Esophagus muscularis mucosa (tissue), 4 donors: ENCODE measurements at places on chromosomes 7 and 10. TPM values are rescaled to one million over a fixed set of nuclear protein-coding genes. Genes with fewer than 3 reads are reported as not detected.

- no peak overlapping the region for H3K27ac ChIP-seq
- H3K27me3 ChIP-seq, result no peaks in the 10 kb centered on the region
- DNase-seq, result no peak
- no peak overlapping the region for H3K4me3 ChIP-seq
- peaks cover 40% of the 10 kb centered on the region for H3K4me1 ChIP-seq
- H3K36me3 ChIP-seq, result peaks cover 68% of the 10 kb centered on the region
These were observed 9.6 kb downstream of the MAFK start for GRCh38 chr7:1539882-1540775.

GRCh38 chr10:49296836-49297235 is 2.1 kb upstream of the C10orf71 start:
- no peaks in the 10 kb centered on the region for H3K36me3 ChIP-seq
- no peak overlapping the region for H3K27ac ChIP-seq
- no peaks in the 10 kb centered on the region for H3K27me3 ChIP-seq

DNA sequence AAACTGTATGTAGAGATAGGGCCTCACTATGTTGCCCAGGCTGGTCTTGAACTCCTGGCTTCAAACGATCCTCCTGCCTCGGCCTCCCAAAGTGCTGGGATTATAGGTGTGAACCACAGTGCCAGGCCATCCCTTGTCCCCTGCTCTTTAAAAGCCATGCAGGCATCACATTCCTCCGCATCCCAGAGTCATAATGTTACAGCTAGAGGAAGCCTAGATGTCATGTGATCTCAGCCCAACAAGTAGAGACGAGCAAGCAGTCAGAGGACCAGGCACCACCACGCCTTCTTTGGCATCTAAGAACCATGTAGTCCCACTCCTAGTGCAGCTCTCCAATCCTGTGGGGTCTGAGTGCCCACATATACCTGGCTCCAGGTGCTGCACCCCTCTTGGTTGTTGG is 13.1 kb downstream of the PODXL start:
- H3K27ac ChIP-seq, result peak overlapping the region; percentile 51
- no peaks in the 10 kb centered on the region for H3K27me3 ChIP-seq
- H3K4me1 ChIP-seq, result peaks cover 41% of the 10 kb centered on the region
- no peak for DNase-seq

DNA sequence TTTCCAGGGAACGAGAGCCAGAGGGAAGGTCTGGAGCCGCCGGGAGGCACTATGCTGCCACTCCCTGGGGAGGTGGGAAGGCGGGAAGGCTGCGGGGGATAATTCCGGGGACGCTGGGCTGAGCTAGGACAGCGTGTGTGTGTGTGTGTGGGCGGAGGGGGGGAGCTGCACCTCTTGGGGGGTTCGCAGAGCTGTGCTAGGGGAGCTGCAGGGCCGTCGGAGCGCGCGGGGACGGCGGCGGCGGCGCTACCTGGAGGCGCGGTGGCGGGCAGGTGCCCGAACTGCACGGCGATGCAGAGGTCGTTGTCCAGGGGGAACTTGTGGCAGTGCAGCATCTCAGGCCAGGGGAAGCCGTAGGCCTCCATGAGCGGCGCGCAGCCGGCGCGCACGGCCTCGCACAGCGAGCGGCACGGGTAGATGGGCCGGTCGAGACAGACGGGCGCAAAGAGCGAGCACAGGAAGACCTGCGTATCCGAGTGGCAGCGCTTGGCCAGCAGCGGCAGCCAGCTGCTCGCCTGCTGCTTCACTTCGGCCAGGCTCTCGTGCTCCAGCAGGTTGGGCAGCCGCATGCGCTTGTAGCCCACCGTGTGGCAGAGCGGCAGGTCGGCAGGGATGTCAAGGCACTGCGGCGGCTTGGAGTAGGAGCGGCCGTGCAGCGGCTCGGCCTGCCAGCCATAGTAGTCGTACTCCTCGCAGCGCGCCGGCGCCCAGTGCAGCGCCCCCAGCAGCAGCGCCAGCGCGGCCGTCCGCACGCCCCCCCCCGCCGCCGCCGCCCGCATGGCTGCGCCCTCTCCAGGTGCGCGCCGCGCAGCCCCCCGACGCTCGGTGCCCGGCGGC is 526 bp downstream of the SFRP5 start:
- H3K36me3 ChIP-seq, result no peaks in the 10 kb centered on the region
- H3K27me3 ChIP-seq, result peaks cover 12% of the 10 kb centered on the region
- peaks cover 15% of the 10 kb centered on the region for H3K4me1 ChIP-seq
- DNase-seq, result no peak

GRCh38 chr10:57008189-57008588 is 647.1 kb upstream of the ZWINT start:
- H3K4me3 ChIP-seq, result no peak overlapping the region
- DNase-seq, result no peak
- no peaks in the 10 kb centered on the region for H3K36me3 ChIP-seq

DNA sequence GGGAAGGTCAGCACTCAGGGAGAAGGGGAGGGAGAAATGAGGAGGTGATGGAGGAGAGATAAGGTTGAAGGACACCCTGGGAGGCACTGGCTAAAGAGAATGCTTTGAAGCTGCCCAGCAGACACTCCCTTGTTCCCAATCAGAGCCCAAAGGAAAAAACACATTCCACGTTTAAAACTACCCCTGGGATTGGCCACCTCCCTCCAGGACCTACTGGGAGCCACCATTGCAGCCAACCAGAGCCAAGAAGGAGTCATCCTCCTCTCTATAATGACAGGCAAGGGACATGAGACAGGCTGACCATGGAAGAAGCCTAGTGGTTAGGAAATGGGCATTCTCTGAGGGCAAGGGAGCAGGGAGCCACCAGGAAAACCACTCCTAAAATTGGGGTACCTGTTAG is 43.8 kb downstream of the MYO1G start:
- no peaks in the 10 kb centered on the region for H3K36me3 ChIP-seq
- H3K27me3 ChIP-seq, result peaks cover 29% of the 10 kb centered on the region
- H3K4me3 ChIP-seq, result no peak overlapping the region
- H3K27ac ChIP-seq, result no peak overlapping the region

DNA sequence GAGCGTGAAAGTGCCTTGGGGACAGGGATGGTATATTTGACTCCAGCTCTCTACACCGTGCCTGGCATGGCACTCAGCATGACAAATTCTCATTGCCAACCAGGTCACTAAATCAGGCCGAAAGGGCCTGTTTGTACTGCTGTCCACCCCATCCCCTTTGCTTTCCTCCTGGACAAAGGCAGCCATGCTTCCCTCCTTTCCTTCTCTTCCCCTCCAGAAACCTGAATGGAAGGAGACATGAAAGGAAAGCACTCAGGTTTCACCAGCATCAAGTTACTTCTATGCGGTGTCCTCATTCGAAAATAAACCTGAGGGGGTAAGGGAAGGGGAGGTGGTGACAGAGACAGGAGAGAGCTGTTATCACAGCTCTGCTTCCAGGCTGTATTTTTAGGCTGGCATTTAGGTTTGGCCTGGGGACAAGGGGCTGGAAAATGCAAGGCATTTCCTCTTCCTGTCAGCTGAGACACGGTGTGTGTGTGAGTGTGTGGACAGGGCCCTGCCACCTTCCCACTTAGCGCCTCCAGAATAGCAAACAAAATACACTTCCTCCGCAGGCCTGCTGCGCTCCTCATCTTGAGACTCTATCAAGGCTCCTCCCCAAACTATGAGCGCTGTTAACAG is 79.9 kb upstream of the COL13A1 start:
- H3K27ac ChIP-seq, result no peak overlapping the region
- no peaks in the 10 kb centered on the region for H3K4me1 ChIP-seq
- H3K27me3 ChIP-seq, result no peaks in the 10 kb centered on the region
- no peak overlapping the region for H3K4me3 ChIP-seq

Gene FEZF1
- total RNA-seq, result not detected

DNA sequence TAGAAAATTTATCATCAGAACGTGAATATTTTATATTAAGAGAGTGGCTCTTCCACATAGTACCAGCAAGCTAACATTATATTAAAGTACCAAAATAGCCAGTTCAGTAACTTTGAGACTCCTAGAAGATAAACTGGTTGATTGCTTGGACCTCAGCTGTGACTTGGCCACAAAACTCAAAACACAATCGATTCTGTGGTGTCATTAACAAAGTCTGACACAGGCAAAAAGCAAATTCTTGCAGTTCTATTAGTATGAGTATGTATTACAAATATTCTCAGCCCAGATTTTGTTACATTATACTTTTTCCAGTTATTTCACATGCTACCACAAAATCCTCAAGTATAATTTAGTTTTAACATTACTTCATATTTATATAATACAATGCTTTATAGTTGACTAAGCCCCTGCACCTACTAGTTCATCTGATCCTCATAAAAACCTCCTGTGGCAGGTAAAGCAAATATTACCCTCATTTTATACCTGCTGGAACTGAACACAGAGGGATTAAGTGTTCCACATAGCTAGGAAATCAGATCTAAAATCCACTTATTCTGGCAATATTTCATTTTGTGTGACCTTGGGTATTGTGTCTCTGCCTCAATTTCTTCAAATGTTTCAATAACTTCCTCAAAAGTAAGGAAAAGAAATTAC is 279.9 kb upstream of the MKLN1 start:
- H3K4me3 ChIP-seq, result no peak overlapping the region
- H3K27me3 ChIP-seq, result no peaks in the 10 kb centered on the region
- H3K36me3 ChIP-seq, result peaks cover 32% of the 10 kb centered on the region
- no peak for DNase-seq

Gene PLPP4
- 2.1 TPM for total RNA-seq

- peak; percentile 47 for DNase-seq
- no peak overlapping the region for H3K4me3 ChIP-seq
- H3K4me1 ChIP-seq, result no peaks in the 10 kb centered on the region
These were observed 165.9 kb upstream of the PODXL start for GRCh38 chr7:131722371-131722770.

- H3K27ac ChIP-seq, result no peak overlapping the region
- H3K4me3 ChIP-seq, result no peak overlapping the region
- no peaks in the 10 kb centered on the region for H3K27me3 ChIP-seq
- DNase-seq, result no peak
- no peaks in the 10 kb centered on the region for H3K36me3 ChIP-seq
These were observed 970.0 kb upstream of the POT1 start for GRCh38 chr7:125899577-125899976.

DNA sequence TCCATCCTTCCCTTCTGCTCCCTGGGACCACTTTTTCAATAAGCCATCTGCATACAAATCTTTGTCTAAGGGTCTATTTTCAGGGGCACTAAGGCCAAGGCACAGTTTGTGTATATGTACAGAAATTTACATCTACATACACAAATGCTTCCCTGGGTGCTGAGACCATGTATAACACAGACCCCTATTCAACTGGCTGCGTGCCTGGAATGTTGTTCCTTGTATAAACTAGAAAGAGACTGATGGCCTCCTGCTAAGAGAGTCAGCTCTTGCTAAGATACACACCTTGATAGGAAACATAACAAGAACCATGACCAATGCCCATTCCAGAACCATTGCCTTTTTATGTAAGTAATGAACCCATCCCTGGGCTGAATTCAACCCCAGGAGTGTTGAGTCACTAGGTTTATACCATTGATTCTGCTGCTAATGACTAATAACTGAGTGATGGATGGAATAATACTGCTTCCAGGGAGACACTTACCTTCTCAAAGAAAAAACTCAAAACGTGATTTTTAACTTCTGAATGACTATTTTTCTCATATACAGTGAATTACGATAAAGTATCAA is 290.7 kb downstream of the FGFR2 start:
- DNase-seq, result peak; percentile 45
- H3K27ac ChIP-seq, result no peak overlapping the region
- no peaks in the 10 kb centered on the region for H3K36me3 ChIP-seq
- no peaks in the 10 kb centered on the region for H3K27me3 ChIP-seq

GRCh38 chr10:71573562-71574518 is 145.7 kb downstream of the C10orf105 start:
- no peak overlapping the region for H3K4me3 ChIP-seq
- no peaks in the 10 kb centered on the region for H3K27me3 ChIP-seq
- H3K36me3 ChIP-seq, result no peaks in the 10 kb centered on the region
- H3K27ac ChIP-seq, result no peak overlapping the region
- no peak for DNase-seq

Gene TYW1B
- 4.3 TPM for total RNA-seq

GRCh38 chr7:140596519-140597427 is 43.8 kb downstream of the DENND2A start:
- peaks cover 9% of the 10 kb centered on the region for H3K36me3 ChIP-seq
- peak overlapping the region; percentile 62 for H3K27ac ChIP-seq
- no peaks in the 10 kb centered on the region for H3K27me3 ChIP-seq
- DNase-seq, result no peak
- H3K4me3 ChIP-seq, result no peak overlapping the region

DNA sequence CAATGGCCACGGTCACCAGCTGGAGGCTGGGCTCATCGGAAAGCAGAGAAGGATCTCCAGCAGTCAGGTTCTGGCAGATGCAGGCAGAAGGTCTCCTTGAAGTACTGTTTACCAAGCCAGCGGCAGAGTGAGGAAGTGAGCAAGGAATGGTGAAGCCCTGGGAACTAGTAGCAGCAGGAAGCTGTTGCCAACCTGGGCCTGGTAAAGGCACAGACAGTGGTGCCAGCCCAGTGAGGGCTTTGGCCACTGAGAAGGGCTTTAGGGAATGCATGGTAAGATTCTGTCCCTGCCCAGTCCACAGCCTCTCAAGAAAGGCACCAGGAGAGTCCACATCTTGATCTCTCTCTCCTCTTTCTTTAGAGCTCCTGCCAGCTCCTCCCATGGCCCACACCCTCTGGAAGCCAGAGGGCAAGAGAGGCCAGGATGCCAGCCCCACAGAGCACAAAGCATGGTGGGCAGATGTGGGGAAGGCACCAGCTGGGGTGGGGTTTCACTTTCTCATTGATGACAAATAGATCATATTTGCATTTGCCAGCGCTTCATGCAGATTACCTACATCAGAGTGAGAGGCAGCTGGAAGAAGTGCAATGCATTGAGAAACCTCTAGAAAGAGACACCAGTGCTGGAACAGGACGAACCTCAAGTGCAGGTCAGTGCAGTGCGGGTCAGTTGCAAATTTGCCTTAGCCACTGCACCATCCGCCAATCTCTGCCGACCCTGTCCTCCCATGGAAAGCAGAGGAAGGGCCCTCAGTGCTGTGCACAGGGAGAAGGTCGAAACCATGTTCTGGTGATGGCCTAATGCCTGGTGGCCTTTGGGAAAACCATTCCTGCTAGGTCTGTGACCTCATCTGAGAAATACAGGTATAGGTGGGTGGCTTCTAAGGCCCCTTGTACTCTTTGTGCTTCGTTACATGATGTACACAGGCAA is 667.8 kb upstream of the MKI67 start:
- no peak overlapping the region for H3K4me3 ChIP-seq
- no peaks in the 10 kb centered on the region for H3K36me3 ChIP-seq
- no peak overlapping the region for H3K27ac ChIP-seq
- H3K27me3 ChIP-seq, result no peaks in the 10 kb centered on the region

- DNase-seq, result no peak
- H3K4me3 ChIP-seq, result no peak overlapping the region
- H3K4me1 ChIP-seq, result no peaks in the 10 kb centered on the region
- H3K36me3 ChIP-seq, result no peaks in the 10 kb centered on the region
- H3K27ac ChIP-seq, result no peak overlapping the region
- H3K27me3 ChIP-seq, result no peaks in the 10 kb centered on the region
These were observed 301.6 kb upstream of the HPS1 start for GRCh38 chr10:98748298-98748697.
